CD8-positive, alpha-beta T cell (primary cell): ENCODE measurements at places on chromosomes 5 and 9.

DNA sequence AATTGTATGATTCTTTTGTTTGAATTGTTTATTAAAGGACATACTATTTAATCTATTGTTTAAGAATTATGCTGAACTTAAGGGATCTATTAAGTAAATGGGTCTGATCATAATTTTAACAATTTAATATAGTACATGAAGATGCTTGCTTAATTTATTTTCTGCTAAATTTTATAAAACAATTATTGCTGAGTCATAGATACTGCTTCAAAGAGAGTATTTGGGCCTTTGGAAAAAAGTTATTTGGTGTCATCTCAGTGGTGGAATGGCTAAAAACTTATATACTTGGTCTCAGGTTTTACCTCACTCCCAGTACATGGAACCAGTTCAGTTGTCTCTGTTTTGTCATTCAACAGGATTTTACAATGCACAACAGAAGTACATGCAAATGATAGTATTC is 145.3 kb downstream of the CDH9 start:
- DNase-seq: no peak

DNA sequence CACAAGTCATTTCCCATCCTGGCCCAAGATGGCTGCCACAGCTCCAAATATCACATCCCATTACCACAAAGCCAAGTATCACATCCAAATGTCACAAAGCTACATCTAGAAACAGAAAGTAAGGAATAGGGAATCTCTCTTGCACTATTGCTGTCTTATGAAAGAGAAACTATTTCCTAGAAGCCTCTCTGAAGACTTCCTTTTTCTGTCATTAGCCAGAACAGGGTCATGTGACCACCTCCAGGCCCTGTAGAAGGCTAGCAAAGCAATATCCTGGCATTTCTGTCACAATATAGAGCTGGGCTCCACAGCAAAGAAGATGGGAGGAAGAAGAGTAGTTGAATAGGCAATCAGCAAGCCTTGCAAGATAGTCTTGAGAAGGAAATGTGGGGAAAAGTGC is 99.2 kb downstream of the SH3TC2 start:
- no peak for DNase-seq

- DNase-seq: no peak
Measured at GRCh38 chr5:92890841-92891244, 690.2 kb downstream of the NR2F1-AS1 start.

DNA sequence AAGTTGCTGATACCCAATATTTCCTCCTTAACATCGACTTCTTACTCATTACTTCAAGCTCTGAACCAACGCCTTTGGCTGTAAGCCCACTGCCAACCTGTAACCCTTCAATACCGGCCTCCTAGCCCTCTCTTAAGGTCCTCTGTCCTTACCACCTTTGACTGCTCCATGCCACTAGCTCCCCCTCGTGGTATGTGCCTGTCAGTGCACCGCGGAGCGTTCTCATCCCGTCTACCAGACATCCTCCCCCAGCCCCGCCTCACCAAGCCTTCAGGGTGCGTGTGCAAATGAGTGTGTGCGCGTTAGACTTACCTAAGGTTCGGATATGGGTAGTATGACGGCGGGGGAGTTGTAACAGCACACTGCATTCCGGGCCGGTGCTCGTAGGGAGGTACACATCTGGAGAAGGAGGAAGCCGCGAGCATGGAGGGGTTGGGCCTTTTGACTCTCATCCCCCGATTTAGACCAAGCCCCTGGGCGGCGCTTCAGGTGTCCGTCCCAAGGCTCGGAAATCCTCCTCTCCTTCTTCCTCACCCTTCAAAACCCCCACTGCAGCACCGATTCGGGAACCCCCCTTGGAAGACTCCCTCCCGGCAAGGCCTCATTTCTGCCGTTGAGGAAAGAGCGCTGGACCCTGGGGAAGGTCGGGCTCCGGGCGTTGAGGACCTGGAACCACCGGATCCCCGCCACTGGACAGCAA is 2.8 kb upstream of the MYORG start:
- peak; percentile 92 for DNase-seq

GRCh38 chr5:157449011-157449723 is 10.8 kb upstream of the NIPAL4 start:
- no peak for DNase-seq

DNA sequence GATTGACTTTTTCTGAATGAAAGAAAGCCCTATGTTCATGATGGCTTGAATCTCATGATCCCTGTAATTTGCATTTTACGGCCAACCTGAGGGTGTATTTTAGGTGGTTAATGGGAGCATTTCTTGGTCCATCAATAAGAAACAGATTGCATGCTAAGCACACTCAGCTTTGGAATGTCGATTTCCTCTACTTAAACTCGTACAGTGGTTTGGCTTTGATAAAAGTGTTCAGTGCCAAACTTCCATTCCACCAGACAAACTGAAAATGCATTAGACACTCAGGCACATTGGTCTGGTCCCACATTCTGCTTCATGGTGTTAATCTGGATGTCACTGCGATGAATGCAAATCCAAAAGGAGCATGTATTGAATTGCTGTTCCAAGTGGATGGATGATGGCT is 77.0 kb downstream of the VCAN start:
- DNase-seq: no peak

DNA sequence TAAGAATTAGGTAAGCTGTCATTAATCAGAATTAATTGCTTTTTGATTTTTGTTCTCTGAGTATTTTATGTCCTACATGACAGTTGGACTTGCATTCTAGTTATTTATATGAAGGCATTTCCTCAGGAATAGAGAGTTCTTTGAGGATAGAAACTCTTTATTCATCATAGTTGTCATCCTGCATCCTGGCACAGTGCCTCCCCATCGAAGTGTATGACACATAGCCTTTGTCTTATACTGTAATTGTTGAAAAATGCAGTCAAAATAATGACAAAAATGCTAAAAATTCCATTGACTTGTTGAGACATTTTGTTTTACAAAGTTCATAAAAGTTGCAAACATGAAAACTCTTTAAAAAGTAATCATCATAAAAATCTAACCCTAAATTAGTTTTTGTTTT is 36.5 kb downstream of the CFAP95 start:
- DNase-seq: no peak

GRCh38 chr9:347667-348292 is 133.1 kb downstream of the DOCK8 start:
- no peak for DNase-seq

DNA sequence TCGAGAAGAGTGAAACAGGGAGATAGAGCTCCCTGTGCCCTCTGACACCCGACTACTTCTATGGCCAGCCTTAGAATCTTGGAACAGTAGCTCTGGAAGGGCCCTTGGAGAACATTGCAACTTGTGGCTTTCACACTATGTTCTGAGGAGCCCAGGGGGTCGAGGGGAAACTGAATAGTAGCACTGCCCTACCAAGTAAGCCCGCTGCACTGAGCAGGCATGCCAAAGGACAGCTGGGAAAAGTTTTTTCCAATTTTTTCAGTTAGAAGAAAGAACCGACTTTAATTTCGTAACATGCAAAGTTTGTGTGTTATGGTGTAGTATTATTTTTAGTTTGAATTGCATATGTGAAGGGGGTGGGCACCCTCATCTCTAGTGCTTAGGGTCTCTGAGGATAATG is 10.9 kb downstream of the SMIM3 start:
- DNase-seq: no peak

DNA sequence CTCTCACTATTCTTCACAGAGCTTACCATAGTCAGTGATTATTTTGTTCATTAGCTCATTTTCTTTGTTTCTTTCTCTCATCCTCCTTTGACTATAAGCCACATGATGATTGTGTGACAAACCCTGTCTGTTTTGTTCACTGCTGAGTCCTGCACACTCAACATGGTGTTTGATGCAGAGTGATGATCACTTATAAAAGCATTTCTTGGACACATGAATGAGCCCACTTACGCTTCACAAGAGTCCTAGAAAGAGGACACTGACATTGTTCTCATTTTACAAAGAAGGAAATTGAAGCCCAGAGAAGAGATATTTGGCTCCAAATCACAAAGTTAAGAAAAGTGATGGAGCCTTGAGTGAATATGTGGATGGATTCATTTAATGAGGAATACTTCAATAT is 13.4 kb downstream of the ABLIM3 start:
- DNase-seq: no peak

DNA sequence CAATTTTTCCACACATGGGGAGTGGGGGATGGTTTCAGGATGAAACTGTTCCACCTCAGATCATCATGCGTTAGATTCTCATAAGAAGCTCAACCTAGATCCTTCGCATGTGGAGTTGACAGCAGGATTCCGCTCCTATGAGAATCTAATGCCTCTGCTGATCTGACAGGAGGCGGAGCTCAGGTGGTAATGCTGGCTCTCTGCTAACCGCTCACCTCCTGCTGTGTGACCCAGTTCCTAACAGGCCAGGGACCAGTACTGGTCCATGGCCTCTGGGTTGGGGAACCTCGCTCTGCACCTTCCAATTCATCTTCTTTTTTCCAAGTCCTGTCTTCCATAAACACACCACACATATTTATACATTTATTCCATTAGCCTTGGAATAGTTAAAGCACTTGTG is 33.0 kb downstream of the POU5F2 start:
- no peak for DNase-seq
